ENCODE measurements at places on chromosomes 3 and 15.

- no peak for DNase-seq
Measured at GRCh38 chr15:67997996-67998395, 56.1 kb upstream of the PIAS1 start.

DNA sequence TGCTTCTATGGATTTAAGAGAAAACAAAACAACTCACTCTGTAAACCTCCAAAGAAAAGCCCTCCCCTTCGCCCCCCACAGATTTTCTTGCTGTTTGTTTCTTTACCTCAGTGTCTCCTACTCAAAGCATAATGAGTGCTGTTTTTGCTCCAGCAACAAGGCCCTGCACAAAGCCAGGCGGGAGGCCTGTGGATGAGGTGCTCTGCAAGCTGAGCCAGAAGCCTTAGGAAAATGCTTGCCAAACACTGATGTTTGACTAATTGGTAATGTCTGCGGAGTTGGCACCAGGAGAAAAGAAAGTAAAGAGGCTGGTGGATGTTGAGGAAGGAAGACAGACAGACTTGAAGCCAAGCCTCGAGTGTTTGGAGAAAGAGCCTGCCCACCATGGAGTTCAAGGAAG lies 99.7 kb downstream of the RARB start:
- no peak for DNase-seq

- no peak for DNase-seq
Measured at GRCh38 chr3:188822411-188822810, 349.4 kb upstream of the TPRG1 start.

DNA sequence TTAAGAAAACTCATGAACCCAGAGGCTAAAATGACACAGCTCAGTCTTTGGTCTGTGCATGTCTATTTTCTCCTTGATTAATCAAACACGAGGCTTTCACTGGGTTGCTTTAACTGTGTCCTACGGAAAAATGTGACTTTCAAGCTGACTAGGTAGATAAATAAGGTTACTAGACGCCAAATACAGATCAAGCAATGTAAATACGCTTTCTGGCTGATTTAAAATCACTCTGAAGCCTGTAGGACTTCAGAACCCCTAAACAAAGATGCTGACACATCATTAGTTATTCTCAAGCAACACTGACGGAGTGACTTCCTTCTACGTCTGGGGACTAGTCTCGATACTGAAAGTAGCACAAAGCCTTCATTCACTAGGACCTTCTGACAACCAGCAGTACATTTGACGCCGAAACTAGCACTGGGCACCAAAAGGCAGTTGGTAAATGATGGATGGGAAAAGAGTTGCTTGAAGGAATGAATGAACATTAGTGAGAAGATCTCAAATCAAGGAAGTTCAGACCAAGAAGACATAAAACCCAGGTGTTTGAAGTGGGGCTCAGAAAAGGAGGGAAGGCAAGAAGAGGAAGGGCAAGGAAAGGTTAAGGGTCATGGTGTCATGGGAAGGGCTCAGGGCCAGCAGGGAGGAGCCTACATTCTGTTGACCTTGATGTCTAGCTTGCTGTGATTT lies 67.1 kb upstream of the CDV3 start:
- DNase-seq = peak; percentile 33

- no peak for DNase-seq
Measured at GRCh38 chr3:184601576-184602371, 40.2 kb downstream of the EPHB3 start.

DNA sequence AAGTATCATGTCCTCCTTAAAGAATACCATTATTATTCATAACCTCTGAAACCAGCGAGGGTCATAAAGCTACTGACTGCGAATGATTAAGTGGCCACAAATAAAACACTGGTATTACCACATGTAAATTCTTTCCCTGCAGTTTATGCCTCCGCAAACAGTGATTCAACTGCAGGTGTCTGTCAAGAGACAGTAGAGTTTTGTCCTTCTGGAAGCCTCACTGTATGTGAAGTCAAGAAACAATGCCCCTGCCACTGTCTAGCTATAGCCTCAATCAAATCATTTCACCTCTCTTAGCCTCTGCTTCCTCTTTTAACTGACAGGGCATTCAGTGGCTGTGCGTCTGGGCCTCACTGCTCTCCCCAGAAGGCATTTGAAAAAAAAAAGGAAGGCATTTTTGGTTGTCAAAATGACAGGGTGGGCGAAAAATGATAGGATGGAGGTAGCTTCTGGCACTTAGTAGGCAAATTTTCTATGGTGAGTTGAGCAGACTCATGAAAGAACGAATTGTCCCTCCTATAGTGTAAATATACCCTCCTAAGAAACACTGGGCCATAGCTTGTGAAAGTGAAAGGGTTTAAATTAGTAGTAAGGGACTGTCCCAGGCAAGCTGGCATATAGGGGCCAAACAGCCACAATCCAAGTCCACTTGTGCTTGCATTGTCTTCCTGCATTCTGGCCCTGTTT lies 66.7 kb downstream of the FILIP1L start:
- DNase-seq = no peak

All from stimulated activated CD4-positive, alpha-beta T cell treated with anti-CD3 and anti-CD28 coated beads, Interleukin-4, amount 100 ng/mL, for 4 hours (primary cell).